Stimulated activated CD8-positive, alpha-beta memory T cell treated with anti-CD3 and anti-CD28 coated beads, Interleukin-4, amount 100 ng/mL, for 4 hours (primary cell): ENCODE measurements at places on chromosomes 1 and 21.

DNA sequence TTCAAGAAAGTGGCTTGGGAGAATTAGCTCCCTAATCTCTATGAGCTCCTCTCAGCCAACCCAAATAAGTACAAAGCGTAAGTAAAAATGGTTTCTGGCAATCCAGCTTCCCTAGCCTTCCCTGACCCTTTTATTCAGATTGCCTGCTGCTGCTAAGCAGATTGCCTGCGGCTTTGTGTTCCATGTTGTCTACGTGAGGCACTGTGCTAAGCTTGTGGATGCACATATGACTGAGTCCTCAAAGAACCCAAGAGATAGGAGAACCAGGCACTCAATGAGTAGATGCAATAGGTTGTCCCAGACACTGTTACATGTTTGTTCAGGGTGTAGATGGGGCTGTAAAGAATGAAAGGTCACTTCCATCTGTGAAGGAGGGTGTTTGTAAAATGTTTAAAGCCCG lies 6.3 kb upstream of the OSBPL9 start:
- DNase-seq = no peak

DNA sequence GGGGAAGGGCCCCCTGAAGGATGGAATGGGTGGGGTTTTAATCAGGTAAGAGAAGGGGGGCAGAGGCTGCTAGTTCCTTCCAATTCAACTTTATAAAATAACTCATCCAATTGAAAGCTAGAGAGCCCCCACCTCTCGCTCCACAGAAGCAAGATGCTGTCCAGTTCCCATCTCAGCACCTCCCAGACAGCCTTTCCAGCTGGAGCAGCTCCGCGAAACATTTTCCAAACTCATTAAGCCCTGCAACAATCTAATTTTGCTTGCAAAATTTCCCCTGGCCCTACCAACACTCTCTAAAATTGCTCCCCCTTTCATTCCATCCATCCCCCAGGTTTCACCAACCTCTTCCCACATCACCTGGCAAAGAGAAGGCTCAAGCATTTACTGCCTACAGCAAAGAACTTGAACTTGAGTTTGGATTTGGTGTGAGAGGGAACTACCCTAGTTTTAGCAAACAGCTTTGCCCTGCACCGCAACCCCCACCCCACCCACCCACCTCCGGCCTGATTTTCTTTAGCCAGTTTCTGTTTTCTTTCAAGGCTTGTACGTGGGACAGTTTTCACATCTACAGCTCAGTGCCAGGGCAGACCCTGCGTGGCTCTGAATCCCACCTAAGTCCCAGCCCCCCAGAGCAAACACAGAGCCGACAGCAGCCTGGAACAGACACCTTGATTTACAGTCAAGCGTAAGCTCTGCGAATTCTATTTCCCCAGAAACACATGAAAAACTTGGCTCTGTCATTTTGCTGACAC lies 46.7 kb downstream of the SYF2 start:
- DNase-seq = no peak

GRCh38 chr1:25760871-25761270 lies 39.1 kb upstream of the SELENON start:
- no peak for DNase-seq

DNA sequence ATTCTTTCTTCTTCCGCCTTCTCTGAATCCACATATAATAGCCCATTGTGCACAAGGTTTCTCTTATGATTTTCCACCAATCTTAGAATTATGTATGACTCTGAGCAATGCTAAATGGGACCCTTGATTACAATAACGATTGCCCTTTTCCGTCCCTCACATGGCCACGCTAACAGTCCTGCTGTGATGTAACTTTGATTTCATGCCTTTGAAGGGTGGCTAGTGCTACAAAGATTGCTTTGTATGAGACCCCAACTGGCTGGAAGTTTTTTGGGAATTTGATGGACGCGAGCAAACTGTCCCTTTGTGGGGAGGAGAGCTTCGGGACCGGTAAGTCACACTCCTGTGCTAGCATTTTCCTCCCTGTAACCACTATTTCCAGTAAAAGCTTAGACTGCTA lies 45.3 kb downstream of the PGM1 start:
- no peak for DNase-seq

DNA sequence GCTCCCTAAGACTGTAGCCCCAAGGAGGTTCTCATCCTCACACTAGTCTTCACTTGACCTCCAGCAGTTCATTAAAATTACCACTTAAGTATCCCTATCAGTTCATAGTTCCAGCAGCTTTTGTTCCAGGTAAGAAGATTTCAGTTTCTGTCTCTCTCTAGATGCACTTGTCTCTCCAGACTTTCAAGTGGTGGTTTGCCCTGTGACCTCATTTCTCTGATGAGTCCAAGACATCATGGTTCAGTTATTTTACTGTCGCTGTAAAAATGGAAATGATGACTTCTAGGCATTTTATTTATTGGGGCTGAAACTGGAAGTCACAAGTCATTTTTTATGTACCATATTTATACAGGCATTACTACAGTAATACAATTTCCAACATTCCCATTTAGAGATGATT lies 17.9 kb upstream of the RGS18 start:
- no peak for DNase-seq

DNA sequence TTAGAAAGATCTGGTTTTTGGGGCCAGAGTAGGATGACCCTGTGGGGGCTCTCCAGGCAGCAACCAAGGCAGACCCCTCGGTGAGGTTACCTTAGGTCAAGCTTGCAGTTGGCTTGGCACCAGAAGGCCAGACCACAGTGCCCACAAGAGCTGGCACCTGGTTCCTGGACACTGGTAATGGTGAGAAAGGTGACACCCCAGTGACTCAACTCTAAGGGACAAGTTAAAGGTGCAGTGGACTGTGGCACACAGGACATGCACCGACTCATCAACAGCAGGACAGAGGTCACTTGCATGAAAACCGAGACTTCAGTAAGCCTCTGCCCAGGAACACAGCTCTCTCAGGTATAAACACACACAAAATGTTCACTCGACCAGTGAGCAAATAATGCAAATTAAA lies 6.7 kb downstream of the LRRC38 start:
- DNase-seq = no peak

DNA sequence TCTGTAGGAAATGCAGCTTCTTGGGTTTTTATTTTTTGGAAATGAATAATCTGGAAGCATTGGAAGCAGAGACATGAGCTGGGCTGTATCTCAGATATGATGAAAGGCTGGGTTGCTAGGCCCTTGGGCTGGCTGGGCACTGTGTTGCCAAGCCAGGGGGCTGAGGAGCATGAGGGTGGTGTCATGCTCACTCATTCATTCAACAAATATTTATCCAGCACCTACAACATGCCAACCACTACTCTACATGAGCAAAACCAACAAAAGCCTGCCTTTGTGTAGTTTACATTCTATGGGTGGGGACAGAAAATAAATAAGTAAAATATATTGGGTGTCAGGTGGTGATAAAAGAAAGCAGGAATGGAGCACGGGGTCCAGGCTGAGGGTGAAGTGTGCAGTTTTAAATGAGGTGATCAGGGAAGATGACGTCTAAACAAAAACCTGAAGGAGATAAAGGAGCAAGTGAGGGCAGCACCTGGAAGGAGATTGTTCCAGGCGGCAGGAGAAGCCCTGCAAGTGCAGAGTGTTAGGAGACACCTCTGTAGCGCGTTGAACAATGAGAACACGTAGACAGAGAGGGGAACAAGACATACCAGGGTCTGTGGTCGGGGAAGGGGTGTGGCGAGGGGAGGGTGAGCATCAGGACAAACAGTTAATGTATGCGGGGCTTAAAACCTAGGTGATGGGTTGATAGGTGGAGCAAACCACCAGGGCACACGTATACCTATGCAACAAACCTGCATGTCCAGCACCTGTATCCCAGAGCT lies 10.9 kb downstream of the TAGLN2 start:
- no peak for DNase-seq

DNA sequence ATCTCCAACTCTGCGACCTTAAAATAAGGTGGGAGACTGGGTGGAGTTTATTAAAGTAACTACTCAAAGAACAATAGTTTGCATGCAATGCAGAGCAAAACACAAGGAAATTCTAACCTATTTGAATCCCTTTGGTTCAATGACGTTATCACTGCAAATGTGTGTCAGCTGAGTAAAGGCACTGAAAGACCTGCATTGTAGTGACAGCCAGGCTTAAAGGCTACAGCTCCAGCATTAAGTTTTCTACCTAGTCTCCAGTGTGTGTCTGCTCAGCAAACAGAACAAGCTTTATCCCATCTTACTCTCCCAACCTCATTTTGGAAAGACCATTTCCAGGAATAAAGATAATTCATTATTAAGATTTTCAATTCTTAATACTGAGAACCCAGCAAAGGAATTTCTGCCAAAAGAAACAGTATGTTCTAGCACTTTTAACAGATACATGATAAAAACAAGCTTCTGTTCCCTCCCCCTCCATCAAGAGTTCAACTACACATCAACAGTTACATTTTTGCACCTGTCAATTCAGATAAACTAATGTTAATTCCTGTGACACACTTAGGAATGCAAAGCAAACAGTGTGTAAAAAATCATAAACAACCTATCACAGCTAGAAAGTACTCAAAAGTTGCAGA lies 14.2 kb downstream of the PTP4A2 start:
- no peak for DNase-seq

DNA sequence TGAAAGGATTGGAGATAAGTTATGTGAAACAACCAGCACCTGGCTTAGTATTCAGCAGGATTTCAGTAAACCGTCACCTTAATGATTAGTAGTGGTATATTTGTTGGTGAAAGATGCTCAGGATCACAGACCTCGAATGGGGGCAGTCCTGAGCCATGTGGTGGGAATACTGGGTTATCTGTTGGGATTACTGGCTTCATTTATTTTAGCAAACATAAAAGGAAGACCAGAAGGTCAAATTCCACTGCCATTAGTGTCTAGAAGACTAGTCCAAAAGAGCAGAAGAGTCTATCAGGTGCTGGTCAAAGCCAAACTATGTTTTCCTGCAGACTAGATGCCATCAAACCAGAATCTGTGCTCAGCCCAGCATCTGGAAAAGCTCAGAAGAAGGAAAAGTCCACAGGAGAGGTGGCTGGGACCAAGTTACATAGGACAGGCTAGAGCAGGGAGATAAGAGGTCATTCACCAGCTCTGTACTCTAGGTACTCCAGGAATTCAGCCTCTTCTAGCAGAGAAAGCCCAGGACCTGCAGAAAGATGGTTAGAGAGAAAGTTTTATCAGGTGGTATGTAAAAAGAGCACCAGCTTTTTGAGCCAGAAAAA lies 343.4 kb downstream of the PLPP3 start:
- no peak for DNase-seq

- DNase-seq = no peak
Observed at GRCh38 chr1:160630523-160631451, 16.1 kb downstream of the SLAMF1 start.

DNA sequence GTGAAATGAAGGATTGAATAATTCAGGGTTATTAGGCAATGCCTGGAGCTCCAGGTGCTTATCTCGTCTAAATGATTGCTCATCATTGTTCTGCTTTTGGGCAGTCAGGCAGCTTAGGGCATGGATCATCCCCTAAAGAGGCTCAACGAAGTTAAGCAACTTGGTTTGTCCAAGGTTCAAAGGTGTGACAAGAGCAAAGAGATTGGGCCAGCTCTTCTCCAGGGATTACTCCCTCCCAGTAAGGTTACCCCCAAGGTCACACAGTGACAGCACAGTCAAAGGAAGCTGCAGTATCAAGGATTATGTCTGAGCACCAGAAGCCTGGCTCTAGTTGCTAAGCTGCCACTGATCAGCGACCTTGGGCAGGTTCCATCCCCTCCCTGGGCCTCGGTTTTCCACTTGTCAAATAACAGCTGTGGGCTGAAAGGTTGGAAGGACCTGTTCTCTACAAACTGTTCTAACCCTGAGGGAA lies 6.8 kb downstream of the ETNK2 start:
- DNase-seq = no peak
